Stimulated activated CD4-positive, alpha-beta T cell treated with anti-CD3 and anti-CD28 coated beads, Interleukin-15, amount 100 ng/mL, for 1 hour (primary cell): ENCODE measurements at places on chromosomes 3 and 15.

DNA sequence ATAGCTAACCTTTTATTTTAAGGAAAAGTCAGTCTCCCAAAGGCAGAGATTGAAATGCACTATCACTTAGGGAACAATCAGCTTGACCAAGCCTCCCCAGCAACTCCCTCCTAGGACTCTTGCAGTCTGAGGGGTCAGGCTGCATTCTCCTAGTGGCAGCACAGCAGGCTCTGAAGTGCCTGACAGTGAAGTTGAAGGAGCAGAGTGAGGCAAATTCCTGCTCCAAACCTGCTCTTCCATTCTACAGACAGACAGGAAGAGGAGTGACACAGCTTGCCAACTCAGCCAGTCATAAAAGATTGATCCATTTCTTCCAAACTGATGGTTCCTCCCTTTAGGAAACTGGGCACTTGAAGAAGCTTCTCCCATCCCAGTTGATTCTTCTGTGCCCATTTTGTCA is 43.9 kb upstream of the SMAD3 start:
- DNase-seq = no peak

DNA sequence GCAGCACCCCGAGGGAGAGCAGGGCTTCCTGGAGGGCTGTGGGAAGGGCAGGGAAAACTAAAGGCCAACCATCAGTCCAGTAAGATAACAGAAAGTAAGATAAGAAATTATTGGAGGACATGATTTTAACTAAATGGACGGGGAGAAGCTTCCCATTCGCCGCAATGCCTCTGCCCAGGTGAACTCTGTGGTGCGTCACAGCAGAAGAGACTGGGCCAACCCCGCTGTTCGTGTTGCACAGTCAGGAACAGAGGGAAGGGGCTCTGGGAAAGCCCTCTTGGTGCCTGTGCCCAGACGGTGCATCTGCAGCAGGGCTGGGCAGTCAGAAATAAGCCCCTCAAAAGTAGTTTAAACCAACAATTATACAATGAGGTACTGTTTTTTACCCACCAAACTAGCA is 284.1 kb downstream of the OCA2 start:
- no peak for DNase-seq

GRCh38 chr15:60379525-60380274 is 18.1 kb downstream of the ANXA2 start:
- DNase-seq = no peak

DNA sequence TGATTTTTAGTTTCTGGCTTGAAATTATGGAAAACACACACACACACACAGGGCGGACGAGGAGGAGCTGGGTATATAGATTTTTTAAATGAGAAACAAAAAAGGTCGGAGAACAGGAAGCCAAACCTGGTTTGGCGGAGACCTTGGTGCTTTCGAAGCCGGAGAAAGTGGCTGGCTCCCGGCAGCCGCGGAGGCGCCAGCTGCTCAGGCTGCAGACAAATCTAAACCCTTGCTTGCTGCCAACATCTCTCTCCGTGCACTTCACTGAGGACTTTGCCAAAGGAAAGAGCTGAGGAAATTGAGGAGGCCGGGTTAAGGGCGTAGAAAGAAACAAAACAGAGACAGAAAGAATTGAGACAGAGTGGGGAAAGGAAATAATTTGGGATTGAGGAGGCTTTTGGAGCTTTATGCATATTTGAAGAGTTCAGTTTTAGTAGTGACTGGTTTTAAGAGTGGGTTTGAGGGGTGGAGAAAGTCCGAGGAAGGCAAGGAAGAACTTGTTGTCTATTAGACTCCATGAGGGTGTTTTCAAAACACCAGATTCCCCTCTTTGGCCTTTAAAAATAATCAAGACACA is 2.2 kb downstream of the ZIC1 start:
- DNase-seq = no peak

- DNase-seq = no peak
Measured at GRCh38 chr15:74497584-74497983, 36.6 kb upstream of the UBL7 start.

DNA sequence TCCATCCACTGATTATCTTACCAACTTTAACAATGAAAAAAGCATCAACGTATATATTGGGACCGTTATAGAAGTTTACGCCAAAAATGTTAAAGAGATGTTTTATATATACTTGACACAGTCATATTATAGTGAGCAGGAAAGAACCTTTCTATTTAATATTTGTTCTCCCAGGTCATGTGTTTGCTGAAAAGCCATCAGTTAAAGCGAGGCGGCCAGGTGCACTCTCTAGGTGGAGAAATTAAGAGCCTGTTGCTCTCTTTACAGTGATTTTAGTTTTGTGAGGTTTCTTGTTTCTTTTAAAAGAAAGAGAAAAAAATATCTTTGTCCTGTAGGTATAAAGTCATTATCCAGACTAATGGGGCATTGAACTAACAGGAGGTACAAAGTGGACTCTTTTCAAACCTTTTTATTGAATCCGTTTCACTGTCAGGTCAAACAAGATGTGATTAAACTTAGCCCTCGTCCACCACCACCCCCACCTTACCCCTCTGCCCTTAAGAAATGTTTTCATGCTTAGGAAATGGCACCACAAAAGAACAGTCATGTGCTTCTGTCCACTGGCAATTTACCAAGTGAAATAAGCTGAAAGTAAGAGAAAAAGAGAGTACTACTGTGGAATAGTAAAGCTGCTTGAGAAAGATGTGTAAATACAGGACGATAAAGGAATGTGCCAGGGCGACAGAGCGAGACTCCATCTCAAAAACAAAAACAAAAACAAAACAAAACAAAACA is 279.9 kb downstream of the PTPRG start:
- no peak for DNase-seq

GRCh38 chr3:109122690-109123089 is 4.8 kb upstream of the MORC1 start:
- DNase-seq = no peak

DNA sequence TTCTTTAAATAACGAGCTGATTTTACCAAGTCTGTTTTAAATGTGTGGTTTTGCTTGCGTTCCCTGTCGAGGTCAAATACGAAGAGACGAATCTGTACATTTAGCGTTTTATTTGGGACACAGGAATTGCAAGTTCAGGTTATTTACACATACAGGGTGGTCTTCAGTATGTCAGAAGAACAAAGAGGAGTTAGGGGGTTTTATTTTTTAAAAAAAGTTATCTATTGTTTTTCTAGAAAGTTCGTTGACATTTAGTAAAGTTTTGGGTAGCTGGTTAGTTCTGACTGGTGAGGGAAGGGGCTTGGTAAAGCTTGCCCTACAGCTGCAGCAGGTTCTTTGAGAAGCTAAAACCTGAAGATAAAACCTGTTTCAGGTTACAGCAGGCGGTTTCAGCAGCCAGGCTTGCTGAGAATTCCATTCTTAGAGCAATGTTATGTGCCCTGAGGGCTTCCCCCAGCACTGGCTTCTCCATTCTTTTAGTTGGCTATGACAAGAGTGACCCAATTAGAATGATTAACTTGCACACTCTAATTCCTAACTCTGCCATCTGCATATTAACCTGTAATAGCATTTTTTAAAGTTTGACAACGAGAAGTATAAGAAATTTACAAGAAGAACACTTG is 815 bp upstream of the ZNF280D start:
- no peak for DNase-seq

DNA sequence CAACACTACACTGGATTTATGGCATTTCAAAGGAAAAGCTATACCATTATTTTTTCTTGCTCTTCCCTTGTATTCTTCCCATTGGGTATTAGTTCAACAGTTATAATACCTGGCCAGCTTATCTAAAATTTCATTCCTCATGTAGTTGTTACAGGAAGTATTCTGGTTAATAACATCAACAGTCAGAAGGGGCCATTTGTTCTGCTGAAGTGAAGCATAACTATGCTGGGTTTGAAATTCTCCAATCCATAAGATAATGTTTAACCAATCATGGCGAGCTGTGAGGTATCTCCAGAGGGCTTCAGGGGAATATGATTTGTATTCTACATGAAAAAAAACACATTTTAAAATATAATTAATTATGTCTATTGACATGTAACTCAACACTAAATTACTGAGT is 43.4 kb downstream of the SPG11 start:
- no peak for DNase-seq

DNA sequence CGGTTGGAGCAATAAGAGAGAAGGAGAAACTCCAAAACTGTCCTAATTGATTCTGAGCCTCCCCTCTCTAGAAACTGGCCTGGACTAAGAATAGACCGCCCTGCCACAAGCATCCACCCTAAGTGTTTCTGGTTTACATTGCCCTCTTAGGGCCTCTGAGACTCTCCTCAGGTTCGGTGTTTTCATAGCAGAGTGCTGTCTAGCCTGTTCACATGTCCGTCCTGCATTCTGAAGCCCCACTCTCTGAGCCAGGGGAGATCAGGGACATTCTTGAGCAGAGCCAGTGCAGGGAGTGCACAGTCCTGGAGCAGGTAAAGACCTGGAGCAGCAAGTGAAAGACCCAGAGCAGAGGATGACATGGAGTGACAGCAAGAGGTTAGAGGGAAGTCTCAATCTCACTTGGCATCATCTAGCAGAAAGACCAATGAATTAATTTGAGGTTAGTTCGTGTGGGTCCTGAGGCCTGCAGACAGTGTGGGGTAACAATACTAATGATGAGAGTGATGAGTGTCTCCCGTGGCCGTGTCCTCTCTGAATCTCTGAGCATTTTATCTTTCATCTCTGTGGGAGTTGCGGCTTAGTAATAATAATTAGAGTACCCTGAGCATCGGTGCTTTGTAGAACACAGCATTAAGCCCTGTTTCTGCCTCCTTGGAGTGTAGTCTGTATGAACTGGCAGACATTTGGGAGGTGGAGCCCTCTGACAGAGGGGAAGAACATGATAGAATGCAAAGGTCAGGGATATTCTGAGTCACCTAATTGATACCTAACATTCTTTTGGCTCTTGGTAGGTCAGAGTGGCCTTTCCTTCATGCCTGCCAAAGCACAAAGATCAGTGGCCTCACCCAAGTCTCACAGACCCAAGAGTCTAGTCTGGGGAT is 24.6 kb downstream of the MAPKBP1 start:
- no peak for DNase-seq

DNA sequence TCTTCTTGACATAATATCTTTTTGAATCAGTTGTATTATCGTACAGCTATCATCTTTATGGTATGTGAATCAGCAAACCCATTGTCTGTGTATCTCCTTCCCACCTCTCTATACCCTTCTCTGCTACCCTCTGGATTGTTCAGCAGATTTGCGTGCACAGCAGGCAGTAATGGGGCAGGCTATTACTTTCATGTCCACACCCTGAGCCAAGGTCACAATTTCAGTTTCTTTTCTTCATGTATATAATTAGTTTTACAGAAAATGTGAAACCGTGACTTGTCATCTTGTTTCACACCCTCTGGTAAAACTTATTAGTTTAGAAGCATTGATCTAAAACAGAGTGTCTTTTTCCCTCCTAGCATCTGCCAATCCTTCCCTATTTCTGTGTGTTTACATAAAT is 770.4 kb upstream of the SEMA6D start:
- no peak for DNase-seq

DNA sequence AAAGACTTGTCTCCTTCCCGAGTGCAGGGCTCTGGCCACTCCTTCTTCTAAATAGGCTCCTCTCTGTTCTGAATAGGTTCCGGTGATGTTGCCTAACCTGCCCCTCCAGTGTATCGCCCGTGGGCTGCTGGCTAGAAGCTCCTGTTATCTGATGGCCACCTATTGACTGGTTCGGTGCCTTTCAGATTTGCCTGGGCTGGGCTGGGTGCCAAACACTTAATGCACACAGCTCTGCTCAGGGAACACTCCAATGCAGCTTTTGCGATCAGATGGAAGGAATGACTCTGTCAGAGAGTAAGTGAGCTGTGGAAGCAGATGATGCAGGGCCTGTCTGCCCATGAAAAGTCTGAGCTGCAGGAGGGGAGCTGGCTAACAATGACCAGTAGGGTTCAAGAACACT is 112.9 kb downstream of the CORO2B start:
- no peak for DNase-seq

GRCh38 chr3:25527801-25528200 is 99.7 kb downstream of the RARB start:
- no peak for DNase-seq

DNA sequence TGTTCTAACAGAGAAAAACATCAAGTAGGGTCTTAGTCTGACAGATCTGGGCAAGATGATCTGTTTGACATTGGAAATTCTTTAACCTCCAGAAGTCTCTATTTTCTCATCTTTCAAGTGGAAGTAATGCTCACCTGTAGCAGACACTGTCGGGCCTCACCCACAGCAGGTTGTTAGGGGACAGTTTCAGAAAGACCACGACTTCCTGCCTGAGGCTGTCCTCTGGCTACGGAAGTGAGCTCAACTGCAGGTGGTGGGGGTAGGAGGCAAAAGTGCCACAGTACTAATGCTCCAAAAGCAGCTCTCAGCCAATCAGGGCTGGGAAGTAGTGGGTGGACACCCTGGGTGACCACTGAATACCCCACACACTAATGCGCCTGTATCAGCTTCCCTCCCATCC is 111.4 kb upstream of the TOPAZ1 start:
- no peak for DNase-seq
